NCI-H1105 (cell line): ENCODE measurements at places on chromosomes 3 and 15.
A peak's percentile ranks its signal among the peaks of the same experiment; 100 is the strongest.

DNA sequence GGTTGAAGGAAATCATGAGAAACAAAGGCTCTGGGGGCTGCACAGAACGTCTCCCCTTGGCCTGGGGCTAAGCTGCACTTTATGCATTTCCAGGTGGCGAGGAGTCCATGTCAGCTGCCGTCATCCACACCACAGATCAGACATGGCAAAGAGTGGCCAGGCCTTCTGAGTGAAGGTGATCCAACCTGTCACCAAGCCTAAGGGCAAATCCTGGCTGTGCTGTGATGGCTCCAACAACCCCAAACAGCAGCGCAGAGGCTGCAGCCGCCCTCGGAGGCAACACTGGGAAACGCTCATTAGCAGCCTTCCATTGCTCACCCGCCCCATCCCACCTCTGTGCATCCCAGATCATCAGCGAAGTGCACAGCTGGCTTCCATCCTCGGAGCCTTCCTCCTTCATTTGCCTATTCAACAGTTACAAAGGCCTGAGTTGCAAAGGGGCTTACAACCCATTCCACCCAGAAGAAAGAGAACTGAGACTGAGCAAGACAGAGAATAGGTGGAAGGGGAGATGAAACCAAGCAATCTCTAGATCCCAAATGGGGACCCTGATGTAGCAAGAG lies 55.7 kb downstream of the SRGAP3 start:
- DNase-seq: no peak

- no peak for DNase-seq
Measured at GRCh38 chr3:149486726-149487125, 12.2 kb downstream of the TM4SF4 start.

GRCh38 chr3:125220183-125220582 lies 7.6 kb upstream of the SLC12A8 start:
- no peak for DNase-seq

DNA sequence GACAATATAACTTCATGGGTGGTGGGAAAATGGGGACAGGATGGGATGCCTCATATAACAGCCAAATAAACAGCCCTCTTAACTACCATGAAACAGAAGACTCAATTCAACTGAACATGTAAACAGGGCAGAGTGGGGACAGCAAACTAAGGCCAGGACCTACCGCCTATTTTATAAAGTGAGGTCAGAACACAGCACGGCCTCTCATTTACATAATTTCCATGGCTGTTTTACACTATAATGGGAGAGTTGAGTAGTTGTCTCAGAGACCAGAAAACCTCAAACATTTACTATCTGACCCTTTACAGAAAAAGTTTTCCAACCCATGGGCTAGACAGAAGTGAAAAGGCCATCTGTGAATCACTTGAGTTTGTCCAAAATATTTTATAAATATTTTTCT lies 56.7 kb upstream of the SNRPA1 start:
- no peak for DNase-seq

- peak; percentile 59 for DNase-seq
Measured at GRCh38 chr3:151282921-151283320, 4.6 kb upstream of the P2RY14 start.

DNA sequence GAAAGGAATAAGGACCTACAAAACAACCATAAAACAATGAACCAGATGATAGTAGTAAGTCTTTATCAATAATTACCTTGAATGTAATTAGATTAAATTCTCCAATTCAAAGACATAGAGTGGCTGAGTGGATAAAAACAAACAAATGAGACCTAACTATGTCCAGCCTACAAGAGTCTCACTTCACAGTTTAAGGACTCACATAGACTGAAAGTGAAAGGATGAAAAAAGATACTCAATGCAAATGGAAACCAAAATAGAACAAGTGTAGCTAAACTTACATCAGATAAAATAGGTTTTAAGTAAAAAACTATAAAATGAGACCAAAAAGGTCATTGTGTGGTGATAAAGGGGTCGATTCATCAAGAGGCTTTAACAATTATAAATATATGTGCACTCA lies 21.9 kb upstream of the NR1I2 start:
- no peak for DNase-seq

GRCh38 chr15:57144448-57144847 lies 226.0 kb downstream of the TCF12 start:
- DNase-seq: no peak

DNA sequence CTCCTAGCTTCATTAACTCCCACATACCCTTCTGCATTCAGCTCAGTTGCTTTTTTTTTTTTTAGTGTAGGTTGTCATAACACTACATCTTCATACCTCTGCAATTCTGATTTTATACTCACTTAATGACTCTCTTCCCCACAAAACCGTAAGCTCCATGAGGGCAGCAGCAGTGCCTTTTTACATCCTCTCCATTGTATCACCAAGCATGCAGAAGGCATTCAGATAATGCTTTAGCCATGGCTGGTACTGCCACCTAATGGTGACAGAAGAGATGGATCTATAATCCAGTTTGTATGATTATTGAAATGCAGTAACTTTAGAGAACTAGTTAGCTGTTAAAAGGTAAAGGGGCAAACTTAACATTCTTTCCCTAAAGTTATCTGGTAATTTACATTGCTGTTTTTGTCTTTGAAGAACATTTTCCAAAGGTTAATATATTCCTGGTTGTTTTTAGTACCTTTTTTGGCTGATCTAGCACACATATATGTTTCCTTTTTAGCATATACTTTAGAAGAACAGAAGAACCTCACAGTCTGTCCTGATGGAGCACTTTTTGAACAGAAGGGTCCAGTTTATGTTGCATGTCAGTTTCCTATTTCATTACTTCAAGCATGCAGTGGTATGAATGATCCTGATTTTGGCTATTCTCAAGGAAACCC lies 36.8 kb downstream of the ATP1B3 start:
- DNase-seq: no peak

GRCh38 chr3:179666436-179667035 lies 13.7 kb downstream of the USP13 start:
- DNase-seq: peak; percentile 79

DNA sequence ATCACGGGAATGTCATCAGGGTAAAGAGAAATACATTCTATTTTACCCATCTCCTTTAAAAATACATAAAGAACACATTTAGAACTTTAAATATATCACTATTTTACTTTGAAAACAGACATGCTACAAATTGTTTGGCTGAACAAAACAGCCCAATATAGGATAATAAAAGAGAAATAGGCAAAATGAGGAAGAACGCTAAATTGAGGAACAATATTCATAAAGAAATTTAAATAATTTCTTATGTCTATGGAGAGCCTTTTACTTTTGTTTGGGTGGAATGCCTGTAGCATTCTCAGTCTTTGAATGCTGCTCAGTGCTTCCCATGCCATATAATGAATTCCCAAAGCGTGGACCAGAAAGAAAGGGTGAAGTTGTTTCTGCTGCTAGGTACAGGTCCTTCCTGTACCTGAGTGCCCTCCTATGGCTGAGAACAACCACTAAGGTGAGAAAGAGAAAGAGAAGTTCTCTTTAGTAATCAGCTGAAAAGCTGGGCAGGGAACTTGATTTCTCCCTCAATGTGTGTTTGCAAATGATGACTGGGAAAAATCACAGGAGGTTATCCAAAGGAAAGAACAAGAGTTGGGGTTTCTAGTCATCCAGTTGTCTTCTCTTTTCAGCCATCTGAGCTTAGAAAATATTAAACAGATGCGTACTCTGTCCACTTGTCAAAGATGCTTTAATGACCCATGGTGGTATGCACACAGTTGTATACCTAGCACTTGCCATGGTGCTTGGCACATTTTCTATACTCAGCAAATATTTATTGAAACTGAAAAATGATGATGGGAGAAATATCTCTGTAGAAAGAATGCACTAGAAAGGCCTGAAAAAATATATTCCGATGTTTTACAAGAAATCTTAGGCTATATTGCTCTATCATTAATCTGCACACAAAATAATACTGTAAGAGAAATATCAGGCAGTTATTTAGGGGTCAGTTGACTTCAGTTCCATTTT lies 404.6 kb downstream of the TIGIT start:
- no peak for DNase-seq
